Cerebellar cortex (tissue), 1 donor: ENCODE measurements at places on chromosomes 2 and 18.
A peak's percentile ranks its signal among the peaks of the same experiment; 100 is the strongest.

GRCh38 chr18:45056926-45057325 is 376.2 kb downstream of the SETBP1 start:
- DNase-seq: no peak

- DNase-seq: peak; percentile 69
These were observed 34.5 kb downstream of the TMEM182 start for GRCh38 chr2:102796337-102796736.

DNA sequence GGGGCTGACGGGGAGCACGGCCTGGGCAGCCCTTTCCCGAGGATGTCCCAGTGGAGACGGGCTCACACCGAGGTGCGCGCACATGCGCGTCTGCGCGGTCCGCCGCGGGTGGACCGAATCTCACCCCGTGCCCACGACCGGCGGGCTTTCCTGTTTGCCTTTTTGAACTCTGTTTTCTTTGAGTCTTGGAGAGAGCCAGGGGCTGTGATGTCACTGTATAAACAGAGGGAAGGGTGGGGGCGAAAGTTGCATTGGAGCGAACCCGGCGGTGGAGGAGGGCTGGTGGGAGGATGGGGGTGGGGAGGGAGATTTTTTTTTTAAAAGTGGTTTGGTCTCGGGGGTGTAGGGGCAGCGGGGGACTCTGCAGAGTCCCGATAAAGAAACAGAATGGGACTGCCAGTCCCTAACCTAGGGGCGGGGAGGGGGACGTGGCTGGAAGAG is 141.2 kb upstream of the CTAGE1 start:
- DNase-seq: no peak

DNA sequence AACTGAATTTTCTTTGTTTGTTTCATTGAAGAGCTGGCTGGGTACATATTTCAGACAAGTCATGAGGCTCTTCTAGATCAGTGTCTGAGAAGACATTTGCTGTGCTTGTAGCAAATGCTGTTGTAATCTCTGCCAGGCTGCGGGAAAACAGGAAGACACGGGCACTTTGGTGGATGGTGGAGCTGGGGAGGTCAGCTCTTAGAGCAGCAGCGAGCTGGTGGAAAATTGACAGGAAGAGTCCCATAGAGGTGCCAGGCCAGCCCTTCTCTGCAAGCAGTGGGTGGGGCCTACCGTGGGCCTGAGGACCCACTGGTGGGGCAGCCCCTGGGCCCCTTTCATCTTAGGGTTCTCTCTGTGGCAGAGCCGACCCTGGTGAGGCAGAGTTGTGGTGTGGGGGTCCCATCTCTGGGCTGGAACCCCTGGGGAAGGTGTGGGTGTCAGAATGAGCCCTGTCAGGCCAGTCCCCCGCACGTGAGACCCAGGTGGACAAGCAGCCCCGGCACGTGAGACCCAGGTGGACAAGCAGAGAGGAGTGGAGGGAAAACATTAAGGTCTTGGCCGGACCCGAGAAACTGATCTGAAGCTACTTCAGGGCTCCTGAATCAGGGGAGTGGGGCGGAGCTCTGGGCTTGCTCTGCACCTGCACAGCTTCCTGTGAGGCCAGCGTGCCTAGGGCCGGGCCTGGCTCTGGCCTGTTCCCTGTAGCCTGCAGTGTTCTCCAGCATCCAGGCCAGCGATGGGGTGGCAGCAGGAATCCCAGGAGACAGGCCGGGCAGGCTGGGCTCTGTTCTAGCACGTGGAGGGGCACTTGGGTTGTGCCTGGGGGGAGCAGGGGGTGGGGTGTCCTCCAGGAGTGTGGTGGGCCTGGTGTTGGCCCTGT is 273.5 kb upstream of the HDAC4 start:
- no peak for DNase-seq

DNA sequence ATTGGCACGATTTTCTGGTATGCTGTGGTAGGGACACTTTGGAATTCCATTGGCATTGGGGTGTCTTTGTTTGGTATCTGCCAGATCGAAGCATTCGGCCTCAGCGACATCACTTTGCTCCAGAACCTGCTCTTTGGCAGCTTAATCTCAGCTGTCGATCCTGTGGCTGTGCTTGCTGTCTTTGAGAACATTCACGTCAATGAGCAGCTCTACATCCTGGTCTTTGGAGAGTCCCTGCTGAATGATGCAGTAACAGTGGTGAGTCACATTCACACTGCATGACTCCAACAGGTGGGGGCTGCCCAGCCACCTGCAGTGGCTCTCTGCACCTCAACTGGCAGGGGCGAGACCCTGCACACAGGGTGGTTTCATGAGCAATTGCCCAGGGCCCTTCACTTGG is 38.4 kb downstream of the SLC9A2 start:
- DNase-seq: no peak

DNA sequence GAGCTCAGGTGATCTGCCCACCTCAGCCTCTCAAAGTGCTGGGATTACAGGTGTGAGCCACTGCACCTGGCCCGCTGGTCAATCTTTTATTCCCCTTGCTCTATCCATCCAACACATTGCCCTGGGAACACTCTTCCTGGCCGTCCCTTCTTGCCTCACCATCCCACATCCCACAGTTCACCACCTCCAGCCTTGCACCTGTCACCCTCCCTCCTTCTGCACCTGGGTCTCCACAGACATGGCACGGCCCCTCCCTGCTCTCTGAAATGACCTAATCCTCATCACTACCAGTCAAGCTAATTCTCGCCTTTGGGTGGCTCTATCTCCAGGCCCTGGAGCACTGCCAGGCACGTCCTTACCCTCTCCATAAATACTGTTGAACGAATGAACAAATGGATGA is 116.9 kb upstream of the TEX51 start:
- no peak for DNase-seq

GRCh38 chr2:129299756-129300155 is 679.7 kb upstream of the RAB6C start:
- DNase-seq: no peak
